Kasumi-1 (cell line): ENCODE measurements at places on chromosomes 6 and 20.

DNA sequence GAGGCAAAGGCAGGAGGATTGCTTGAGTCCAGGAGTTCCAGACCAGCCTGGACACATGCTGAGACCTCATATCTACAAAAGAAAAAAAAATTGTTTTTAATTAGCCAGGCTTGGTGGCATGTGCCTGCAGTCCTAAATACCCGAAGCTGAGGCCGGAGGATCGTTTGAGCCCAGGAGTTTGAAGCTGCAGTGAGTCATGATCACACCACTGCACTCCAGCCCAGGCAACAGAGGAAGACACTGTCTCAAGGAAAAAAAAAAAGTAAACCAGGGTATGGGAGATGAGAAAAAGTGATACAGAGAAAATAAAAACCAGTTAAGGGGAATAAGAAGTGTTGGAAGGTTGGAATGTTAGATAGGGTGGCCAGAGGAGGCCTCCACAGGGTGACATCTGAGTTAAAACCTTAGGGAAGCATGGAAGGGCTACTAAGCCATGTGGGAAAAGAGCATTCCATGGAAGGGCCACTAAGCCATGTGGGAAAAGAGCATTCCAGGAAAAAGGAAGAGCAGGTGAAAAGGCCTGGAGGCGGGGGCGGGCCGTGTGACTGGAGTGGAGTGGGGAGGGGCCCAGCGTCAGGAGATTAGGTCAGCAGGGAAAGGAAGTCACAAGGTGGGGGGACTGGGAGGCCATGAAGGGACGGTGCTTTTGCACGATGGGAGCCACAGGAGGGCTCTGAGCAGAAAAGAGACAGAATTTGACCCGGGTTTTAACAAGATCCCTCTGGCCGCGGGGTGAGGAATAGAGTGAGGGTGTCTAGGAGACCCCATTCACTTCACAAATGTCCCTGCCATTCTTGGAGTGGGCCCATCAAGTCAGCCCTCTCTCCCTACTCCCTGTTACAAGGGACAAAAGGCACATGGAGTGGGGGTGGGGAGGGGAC is 18.3 kb downstream of the CPNE5 start:
- no peak for DNase-seq

GRCh38 chr6:154301839-154302752 is 54.5 kb downstream of the IPCEF1 start:
- DNase-seq: peak; percentile 99

- no peak for DNase-seq
Measured at GRCh38 chr6:150029749-150030148, 4.4 kb upstream of the RAET1L start.

- DNase-seq: no peak
Measured at GRCh38 chr6:144305985-144306384, 20.9 kb downstream of the UTRN start.

- no peak for DNase-seq
Measured at GRCh38 chr20:24776755-24777271, 172.3 kb upstream of the CST7 start.

DNA sequence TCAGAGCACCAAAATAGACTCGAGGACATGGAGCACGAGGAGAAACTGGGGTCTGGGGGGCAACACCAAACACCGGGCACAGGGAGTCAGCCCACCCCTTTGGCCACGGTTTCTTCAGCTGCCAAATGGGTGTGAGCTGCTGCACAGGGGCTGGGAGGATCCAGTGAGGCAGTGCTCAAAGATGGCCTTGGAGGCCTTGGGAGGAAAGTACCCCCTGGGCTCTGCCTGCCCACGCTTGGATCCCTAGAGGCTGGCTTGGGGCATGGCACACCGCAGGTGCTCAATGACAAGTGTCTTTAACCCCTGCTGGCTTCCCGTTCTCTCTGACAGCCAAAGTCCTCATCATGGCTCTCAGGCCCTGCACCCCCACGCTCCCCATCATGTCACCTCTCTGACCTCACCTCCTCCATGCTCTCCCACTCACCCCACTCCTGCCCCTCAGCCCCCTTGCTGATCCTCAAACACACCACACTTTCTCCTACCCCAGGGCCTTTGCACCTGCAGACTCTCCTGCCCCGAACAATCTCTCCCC is 190.3 kb downstream of the ANKRD60 start:
- DNase-seq: no peak

GRCh38 chr20:44433751-44434538 is 41.7 kb upstream of the TTPAL start:
- no peak for DNase-seq

DNA sequence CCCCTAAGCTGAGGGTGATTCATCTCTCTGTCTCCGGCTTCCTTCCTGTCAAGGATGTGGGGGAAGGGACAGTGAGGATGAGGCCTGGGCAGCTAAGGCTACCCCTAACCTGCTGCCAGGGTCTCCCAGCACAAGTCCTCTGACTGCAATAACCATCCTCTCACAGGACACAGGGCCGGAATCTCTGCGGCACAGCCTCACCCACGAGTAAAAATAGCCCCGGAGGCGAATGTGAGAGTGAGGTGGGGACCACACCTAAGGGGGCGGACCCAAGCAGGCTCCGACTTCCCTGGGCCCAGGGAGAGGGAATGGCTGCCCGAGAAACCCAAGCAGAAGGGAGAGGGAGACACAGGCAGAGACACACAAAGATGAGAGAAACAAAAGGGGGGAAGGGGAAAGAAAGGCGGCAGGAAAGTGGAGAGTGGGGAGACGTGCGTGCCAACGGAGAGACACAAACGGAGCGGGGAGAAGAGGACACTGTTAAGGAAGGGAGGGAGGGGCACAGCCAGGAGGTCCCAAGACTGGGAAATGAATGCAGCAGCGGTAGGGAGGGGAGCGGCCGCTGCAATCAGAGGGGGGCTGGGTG is 1.4 kb downstream of the CLIC1 start:
- peak; percentile 74 for DNase-seq

DNA sequence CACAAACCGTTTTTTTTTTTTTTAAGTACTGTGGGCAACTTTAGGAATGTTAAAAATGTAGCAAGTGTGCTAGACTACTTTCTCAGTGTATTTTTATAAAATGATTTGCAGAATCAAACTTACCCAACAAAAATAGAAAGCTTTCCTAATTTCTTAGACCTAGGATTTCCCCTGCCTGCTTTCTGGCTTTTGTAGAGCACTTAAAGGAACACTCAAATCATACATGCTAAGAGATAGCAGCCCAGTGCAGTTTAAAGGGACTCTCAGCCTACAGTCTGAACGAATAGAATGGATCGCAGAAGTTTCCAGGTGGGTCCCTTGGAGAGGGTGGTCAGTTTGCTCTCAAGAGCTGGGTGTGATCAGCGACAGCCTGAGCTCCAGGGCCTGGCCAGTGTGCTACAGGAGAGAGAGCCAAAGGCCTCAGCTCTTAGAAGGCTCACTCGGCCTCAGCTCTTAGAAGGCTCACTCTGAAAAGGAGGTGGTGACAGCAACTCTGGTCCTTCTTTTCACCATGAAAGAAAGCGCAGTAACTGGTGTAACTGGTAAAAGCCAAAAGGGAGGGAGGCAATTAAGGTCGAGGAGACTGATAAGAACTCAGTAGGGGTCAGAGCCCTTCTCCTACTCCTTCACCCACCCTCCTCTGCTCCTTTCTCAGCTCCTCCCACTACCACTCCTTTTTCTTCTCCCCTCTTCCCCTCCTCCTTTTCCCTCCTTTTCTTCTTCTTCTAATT is 142.4 kb downstream of the ZFP64 start:
- no peak for DNase-seq

DNA sequence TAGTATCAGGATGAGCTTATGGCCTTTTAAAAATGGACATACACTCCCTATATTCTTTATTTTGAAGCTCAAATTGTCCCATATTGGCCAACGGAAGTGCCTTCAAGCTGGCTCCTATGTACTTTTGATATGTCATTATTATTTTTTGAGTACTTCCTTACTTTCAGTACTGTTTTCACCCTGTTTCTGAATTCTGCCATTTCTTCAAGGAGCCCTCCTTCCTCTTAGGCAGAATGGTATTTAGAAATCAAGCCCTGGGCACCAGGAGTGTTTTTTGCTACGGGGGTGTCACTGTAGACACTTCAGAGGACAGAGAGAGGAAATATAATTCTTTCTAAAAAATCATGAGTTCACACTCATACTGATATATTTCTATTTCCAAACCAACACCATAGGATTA is 5.5 kb upstream of the MYLK4 start:
- DNase-seq: no peak

DNA sequence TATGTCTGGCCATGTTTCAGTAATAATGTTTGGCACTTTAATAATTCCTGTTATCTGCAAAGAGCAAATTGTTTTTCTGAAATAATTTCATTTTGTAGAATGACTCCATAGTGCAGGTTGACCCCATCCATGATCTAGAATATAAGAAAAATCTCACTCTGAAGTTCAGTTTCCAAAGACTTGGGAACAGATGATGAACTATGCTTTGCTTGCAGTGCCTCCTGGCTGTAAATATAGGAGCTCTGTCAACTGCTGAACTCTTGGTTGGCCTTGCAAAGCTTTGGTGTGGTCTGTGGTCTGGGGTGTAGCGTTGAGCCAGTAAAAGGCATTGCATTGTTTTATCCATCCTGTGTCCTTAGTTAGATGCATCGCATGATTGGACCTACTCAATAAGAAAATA is 104.0 kb downstream of the PLCB4 start:
- DNase-seq: no peak

- no peak for DNase-seq
Measured at GRCh38 chr6:30750379-30750668, 6.0 kb upstream of the IER3 start.

DNA sequence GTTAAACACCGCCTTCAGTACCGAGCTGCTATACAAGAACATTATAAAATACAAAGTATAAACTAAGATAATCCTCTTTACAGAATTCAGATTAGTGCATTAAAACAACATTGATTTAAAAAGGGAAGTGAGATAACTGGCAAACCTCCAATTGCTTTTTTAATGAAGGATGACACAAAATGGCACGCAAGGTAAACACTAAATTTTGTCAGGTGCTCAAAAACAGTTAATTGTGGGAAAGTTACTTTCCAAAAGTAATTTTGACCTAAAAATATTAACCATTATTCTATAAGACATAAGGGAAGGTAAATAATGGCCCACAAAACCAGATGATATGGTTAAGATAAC is 53.3 kb downstream of the STX7 start:
- no peak for DNase-seq

- DNase-seq: no peak
Measured at GRCh38 chr6:51472745-51473487, 614.5 kb downstream of the PKHD1 start.

DNA sequence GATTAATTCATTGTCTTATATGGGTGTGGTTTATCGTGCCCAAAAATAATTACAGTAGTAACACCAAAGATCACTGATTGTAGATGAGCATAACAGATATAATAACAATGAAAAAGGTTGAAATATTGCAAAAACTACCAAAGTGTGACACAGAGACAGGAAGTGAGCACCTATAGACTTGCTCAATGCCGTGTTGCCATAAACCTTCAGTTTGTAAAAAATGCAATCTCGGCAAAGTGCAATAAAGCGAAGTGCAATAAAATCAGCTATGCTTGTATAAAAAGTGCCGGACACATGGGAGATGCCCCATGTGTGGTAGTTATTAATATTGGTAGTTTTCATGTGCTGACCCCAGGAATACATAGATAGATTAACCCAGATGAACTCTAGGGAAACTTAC is 192.6 kb downstream of the NRN1 start:
- DNase-seq: no peak

DNA sequence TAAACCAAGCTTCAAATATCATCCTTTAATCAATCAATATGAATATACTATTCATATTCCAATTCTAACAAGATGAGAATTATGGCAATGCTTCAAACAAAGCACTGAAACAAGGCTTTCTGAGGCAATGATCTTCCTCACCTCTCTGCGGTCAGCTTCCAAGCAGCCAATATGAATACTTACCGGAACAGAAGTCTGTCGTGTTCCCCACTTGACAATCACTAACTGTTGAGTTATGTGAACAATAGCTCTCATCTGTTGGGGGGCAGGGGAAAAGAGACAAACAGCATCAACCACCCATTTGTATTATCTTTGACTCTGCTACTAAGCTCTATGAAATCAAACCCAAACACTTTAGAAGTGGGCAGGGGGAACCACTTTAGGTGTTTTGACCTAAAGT is 4.5 kb downstream of the CD164 start:
- DNase-seq: no peak

- DNase-seq: no peak
Measured at GRCh38 chr20:1499528-1500420, 8.6 kb upstream of the SIRPB2 start.

DNA sequence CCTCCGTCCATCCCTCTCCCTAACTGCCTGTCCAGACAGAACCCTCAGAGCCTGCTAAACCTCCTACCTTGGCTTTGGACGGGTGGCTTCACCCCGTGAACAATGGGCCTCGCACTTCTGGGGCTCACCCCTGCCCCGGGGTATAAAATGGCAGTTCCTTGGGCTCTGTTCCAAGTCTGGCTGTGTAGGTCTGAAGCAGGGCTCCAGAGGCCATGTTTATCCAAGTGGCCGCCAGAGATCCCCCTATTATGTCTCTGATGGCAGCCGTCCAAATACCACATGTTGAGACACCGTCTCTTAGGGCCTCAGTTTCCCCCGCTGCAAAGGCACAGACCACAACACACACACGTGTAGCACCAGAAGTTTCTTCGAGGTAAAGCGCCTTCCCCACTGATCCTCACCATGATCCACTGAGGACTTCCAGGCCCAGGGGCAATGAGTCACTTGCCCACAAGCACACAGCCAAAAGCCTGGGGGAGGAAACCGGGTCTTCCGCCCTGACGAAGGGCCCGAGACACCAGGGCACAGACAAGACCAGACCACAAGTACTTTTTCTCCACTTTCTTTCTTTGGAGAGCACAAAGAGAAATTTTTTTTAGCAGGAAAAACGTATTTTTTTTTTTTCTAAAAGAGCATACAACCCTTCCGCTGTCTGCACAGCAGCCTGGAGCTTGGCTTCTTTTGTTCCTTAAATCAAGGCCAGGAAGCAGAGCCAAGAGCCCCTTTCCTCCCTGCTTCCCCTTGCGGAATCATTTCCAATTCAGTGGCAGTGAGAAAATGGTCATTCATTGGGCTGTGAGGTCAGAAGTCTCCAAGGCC is 11.8 kb downstream of the CPNE5 start:
- peak; percentile 97 for DNase-seq

DNA sequence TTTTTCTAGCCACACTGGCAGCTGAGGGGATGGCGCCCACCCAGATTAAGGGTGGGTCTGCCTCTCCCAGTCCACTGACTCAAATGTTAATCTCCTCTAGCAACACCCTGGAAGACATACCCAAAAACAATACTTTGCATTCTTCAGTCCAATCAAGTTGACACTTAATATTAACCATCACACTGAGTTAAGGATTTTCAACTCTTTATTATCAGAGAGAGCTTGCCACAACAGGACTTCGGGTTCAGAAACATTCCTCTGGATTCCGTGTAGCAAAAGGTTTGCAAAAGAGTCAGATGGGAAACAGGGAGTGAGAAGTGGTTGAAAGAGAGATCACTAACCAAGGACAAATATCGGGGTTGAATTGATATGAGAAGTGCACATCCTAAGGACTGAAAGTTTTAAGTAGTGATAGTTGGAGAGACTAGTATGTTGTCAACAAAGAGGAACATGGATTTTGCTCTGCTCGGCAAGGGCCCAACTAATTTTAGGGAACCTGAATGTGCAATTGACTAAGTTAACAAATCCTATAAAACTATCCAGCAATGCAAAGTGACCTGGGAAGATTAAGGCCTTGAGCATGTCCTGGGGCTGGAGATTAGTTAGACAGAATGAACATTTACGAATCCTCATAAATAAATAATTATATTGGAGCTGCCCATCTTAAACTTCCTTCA is 137.0 kb upstream of the TENT5A start:
- no peak for DNase-seq

- DNase-seq: no peak
Measured at GRCh38 chr6:20837189-20837588, 302.9 kb downstream of the CDKAL1 start.

- DNase-seq: no peak
Measured at GRCh38 chr6:16653226-16653625, 108.0 kb downstream of the ATXN1 start.

GRCh38 chr20:41407607-41408006 is 41.0 kb upstream of the EMILIN3 start:
- DNase-seq: no peak
